ENCODE measurements at places on chromosomes 16 and 17.

DNA sequence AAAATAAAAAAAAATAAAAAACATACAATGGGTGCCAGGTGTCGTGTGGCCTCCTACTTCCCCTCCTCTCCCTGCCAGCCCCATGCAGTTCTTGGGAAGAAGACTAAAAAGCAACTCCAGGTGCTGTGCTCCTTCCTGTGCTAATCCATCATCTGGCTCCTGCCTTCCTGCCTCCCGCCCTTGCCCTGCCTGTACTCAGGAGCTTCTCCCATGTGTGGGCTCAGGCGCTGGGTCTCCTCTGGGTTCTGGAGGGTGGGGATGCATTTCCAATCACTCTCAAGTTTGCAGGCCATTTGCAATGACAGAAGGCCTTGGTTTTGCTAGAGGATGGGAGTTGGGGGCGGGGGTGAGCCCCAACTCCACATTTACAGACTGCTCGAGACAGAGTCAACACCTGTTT is 122.9 kb downstream of the SDK2 start:
- no peak for DNase-seq

DNA sequence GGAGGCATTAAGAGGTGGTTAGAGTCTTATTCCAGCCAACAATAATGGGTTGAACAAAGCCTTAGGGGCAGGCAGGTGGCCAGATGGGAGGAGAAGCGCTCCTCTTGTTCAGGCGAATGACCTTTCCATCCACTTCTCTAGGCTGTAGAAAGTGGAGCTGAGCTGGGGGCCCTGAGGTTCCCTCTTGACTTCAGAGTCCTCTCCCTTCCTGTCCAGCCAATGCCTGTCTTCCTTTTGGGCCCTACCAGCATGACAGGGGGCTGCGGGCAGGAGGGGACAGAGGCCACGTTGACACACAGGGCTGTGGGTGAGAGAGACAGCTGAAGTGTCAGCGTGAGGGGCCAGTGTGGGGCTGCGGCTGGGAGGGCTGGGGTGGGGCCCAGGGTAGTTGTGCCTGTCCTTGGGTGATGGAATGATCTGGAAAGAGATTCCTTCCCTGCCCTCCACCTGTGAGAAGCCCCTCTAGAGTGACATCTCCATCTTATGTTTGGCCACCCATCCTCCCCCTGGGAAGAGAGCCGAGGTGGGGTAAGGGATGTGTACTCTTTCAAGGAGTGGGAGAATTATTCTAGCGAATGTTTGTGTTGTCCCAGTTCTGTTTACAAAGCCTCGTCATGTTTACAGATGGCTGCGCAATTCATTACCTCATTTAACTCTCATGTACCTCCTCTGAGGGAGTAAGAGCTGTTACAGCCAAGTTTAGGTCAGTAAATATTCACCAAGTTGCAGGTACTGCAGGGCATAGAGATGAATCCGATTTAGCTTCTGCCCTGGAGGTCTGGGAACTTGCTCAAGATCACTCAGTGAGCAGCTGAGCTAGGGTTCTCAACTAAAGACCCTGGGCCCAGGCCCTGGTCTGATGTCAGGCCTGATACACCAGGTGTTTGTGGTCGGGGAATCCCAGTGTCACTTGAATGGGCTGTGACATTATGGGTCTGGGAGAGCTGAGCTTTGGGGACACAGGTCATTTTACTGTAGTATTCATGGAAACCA is 3.3 kb downstream of the ERBB2 start:
- DNase-seq = no peak

- no peak for DNase-seq
Measured at GRCh38 chr16:54780266-54780665, 150.4 kb upstream of the IRX5 start.

DNA sequence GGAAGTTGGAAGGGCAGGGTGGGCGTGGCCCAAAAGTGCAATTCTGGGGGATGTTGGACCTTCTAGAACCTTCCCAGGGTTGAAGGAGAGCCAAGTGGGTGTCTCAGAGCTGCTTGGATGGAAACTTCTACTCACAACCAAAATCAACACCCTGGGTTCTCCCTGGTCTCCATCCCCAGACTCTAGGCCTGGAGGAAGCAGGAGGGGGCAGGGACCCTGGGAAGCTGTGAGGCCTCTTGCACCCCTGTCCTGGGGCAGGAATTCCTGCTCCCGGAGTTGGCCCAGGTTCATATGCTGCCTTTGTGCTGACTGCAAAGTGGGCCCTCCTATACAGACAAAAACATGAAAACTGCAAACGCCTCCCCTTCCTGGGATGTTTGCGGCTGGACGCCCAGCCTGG is 25.1 kb downstream of the TRARG1 start:
- no peak for DNase-seq

DNA sequence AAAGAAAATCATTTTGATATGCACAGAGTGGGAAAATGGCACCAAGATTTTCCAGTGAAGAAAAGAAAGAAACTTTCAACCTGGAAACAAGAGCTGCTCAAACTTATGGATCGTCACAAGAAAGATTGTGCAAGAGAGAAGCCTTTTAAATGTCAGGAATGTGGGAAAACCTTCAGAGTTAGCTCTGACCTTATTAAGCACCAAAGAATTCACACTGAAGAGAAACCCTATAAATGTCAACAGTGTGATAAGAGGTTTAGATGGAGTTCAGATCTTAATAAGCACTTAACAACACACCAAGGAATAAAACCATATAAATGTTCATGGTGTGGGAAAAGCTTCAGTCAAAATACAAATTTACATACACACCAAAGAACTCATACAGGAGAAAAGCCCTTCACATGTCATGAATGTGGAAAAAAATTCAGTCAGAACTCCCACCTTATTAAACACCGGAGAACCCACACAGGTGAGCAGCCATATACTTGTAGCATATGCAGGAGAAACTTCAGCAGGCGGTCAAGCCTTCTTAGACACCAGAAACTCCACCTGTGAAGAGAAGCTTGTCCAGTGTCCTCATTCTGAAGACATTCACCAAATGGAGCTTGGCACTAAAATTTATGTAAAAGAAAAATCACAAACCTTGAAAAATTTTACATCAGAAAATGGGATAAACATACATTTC is 12.2 kb downstream of the ZNF75A start:
- no peak for DNase-seq

DNA sequence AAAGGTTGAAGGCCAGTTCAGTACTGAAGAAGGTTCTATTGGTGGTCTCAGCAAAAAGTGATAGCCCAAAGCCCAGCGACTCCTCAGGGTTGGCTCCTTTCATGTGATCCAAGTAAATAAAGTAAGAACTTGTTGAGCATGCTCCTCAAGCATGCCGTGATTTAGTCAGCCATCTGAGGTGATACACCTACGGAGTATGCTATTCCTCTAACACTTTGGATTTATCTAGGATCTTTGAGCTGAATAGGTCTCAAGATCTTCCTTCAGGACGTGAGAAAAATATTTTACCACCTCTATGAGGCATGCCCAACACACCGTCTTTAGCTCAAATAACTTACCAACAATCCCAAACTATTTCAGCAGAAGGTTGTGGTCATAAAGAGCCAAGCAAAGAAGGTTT is 153.3 kb upstream of the CORO6 start:
- no peak for DNase-seq

GRCh38 chr16:53605831-53606400 is 97.7 kb downstream of the RPGRIP1L start:
- no peak for DNase-seq

DNA sequence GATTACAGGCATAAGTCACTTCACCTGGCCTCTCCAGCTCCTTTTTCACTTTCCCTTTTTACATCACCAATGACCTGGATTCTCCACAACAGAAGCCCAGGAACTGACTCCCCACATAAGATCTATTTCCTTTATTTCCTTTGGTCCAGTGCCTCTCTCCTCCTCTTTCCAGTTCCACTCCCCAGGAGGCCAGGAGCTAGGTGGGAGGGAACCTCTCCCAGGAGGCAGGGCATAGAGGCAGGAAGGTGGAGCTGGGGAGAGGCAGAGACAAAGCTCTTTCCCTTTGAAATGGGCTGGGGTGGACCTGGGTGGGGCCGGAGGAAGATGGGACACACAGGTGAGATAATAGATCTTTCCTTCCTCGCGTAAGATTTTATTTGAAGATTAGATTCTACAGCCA is 318.3 kb upstream of the TNRC6C start:
- no peak for DNase-seq

- DNase-seq = no peak
Measured at GRCh38 chr17:29622337-29623282, at the start of gene CORO6. Gene CORO6 (minus strand): TSS chr17:29622912. CDS start chr17:29621421, 1,491 bp downstream.

DNA sequence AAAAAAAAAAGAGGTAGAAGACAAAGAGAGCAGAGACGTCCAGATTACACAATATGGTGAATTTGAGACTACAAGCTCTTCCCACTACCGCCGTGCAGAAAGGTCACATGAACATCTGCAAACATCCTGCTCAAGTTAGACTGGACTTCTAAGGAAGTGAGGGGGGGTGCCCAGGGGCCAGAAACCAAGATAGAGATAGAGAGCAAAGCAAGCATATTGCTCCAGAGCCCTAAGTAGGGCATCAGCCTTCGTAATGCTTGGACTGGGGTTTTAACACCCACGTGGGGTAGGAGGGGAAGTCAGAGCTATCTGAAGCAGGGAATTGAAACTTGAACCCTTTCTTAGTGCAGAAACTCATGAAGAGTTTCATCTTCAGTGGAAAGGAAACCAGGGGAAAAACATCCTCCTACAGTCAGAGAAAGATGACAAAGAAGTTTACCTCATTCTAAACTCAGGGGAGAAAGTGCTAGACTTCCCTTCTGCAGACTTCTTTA is 8.7 kb downstream of the CLEC19A start:
- no peak for DNase-seq

GRCh38 chr17:21357696-21358656 is 18.2 kb upstream of the KCNJ12 start:
- DNase-seq = no peak

GRCh38 chr17:7992924-7993323 is 9.5 kb upstream of the GUCY2D start:
- DNase-seq = no peak

All from epithelial cell of proximal tubule (primary cell).